EH (cell line): ENCODE measurements at places on chromosomes 2 and 18.

DNA sequence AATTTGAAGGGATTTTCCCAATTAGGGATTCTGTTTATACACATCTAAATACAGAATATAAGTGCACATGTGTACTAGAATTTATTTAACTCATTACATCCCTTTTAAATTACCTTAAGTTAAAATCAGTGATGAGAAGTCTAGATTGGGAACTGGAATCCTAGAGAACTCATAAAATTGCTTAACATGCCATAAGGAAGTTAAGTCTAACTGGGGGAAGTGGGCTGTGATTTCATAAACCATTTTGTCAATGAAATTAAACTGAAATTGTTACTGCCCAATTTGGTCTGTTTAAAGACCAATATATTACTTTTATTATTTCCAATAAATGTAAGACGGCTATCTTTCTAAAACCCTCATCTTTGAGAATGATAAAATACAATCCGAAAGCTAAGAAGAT is 72.3 kb upstream of the CD226 start:
- no peak for DNase-seq

DNA sequence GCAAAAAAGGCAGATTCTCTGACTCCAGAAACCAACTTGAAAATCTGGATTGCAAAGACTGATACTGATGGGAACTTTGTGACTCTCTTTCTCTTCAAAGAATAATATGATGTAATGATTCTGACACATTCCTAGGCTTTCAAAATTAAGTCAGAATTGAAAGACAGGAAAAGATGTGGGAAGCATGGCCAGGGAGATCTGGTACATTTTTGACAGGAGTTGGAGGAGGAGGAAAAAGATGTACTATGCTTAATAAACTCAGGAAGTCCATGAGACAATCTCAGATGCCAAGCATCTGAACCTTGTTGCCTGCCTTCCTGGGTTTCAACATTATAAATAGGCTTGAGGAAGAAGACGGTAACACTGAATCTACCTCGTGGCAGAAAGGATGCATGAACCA is 34.2 kb downstream of the KLF7 start:
- DNase-seq: no peak

GRCh38 chr2:121336528-121337294 is 51.7 kb upstream of the TFCP2L1 start:
- no peak for DNase-seq

DNA sequence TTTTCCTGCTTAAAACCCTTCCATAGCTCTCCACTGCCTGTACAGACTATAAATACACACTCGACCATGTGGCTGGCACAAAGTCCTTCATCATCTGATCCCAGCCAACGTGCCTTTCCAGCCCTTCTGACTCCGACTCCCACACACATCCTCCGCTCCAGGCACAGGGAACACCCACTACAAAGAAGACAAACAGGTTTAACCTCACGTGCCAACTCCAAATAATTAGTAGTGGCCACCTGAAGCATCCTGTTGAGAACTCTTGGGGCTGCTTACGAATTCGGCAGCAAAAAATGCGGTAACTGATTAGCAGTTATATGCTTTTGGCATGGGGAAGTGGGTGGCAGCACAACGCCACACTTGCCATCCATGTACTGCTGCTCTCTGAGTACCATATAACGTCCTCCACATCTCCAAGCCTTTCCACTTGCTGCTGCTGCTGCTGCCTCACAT is 12.1 kb downstream of the SPIRE1 start:
- no peak for DNase-seq

- no peak for DNase-seq
Measured at GRCh38 chr2:234355021-234355720, 141.7 kb downstream of the ARL4C start.

GRCh38 chr2:36343606-36344005 is 12.0 kb upstream of the CRIM1 start:
- peak; percentile 59 for DNase-seq

DNA sequence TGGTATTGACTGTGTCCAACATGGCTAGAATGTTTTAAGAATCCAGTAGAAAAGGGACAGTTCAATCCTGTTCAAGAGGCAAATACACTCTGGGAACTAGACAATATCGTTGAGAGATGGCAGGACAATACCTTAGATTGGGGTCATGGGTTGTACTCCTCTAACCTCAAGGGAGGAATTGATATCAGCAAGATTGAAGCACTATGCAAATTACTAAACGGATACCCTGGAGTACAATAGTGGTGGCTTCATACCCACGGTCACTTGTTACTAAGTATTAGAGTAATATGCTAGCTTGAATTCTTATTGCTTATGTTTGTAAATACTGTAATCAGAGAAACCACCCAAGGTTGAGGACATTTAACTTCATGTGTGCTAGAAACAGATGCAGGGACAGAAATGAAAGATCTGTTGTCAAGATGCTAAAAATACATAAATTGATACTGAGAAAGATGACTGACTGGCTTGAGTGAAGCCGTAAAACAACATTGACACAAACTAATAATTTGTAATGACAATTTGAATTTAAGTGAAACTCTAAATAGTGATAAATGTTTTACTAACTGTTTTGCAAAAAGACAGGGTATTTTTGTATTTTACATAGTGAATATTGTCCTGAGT is 73.3 kb downstream of the KCNJ3 start:
- DNase-seq: no peak

GRCh38 chr2:45754131-45755010 is 102.9 kb downstream of the PRKCE start:
- no peak for DNase-seq

- DNase-seq: peak; percentile 31
Measured at GRCh38 chr2:219644801-219645480, 17.5 kb downstream of the SLC4A3 start.

GRCh38 chr18:683531-683930 is 26.1 kb downstream of the TYMS start:
- no peak for DNase-seq

GRCh38 chr2:218698885-218699284 is 11.8 kb upstream of the TTLL4 start:
- no peak for DNase-seq

- no peak for DNase-seq
Measured at GRCh38 chr18:30139631-30140287, 902.8 kb downstream of the DSC3 start.

GRCh38 chr2:181861379-181861778 is 30.2 kb upstream of the ITPRID2 start:
- no peak for DNase-seq

- DNase-seq: peak; percentile 98
Measured at GRCh38 chr18:70333757-70334156, 44.9 kb downstream of the SOCS6 start.

DNA sequence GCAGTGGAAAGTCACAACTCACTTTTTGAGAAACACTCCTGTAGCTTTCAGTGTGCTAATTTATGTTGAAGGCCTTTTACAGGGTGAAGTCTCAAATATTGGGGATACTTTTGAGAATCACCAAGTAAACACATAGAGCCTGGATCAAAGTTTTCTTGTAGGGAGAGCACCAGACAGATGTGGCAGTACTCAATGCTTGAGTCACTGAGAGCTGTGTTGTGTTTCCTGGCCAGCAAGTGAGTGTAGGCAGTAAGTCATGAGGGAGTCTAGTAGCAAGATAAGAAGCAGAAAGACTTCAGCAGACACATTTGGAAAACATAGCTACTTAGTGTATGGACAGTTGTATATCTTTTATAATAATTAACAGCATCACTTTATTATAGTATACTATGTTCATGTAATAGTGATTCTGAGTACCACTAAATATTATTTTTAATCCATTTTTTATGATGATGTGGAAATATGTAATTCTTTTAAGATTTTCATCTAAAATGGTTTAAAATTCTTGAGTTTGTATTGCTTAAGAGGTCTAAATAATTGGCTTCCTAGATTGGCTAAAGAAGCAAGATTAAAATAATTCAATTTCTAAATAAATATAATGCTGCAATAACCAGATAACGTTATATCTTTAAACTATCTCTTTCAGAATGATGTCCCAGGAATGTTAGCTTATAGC is 12.8 kb downstream of the PSMD1 start:
- DNase-seq: peak; percentile 18

DNA sequence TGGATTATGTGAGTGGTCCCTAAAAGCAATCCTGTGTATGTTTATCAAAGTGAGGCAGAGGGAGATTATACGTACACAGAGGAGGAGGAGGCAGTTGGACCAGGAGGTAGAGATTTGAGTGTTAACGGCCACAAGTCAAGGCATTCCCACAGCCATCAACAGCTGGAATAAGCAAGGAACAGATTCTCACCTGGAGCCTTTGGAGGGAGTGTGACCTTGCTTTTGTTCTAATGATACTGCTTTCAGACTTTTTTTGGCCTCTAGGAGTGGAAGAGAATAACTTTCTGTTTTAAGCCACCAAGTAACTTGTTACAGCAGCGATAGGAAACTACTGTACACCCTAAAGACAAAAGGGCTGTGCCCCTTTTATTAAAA is 18.1 kb downstream of the LCLAT1 start:
- DNase-seq: no peak

DNA sequence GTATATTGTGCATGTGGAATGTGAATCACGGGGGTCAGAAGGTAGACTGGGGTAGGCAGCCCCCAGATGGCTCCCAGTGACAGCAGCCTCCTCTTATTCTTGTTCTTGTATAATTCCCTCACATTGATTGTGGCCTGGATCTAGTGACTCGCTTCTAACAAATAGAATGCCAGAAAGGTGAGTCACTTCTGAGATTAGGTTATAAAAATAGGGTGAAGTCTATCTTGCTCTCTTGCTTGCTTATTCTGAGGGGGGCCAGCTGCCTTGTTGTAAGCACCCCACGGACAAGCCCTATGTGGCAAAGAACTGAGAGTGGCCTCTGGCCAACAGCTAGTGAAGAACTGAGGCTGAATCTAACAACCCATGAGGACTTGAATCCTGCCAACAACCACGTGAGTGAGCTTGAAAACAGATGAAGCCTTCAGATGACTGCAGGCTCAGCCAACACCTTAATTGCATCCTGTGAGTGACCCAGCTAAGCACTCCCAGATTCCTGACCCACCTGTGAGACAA is 15.6 kb upstream of the RMND5A start:
- DNase-seq: peak; percentile 82

- no peak for DNase-seq
Measured at GRCh38 chr2:11932962-11933361, 186.5 kb downstream of the LPIN1 start.

- peak; percentile 73 for DNase-seq
Measured at GRCh38 chr2:56191617-56192016, 7.8 kb downstream of the CCDC85A start.

DNA sequence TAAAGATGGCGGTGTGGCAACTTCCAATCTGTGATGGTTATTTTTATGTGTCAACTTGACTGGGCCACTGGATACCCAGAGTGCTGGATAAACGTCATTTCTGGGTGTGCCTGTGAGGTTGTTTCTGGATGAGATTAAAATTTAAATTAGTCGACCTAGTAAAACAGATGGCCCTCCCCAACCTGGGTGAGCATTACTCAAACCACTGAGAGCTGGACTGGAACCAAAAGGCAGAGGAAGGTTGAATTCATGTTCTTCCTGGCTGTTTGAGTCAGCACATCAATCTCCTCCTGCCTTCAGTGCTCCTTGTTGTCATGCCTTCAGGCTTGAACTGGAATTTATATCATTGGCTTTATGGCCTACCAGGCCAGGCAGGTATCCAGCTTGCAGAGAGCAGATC is 190.8 kb upstream of the RGPD4 start:
- peak; percentile 63 for DNase-seq

DNA sequence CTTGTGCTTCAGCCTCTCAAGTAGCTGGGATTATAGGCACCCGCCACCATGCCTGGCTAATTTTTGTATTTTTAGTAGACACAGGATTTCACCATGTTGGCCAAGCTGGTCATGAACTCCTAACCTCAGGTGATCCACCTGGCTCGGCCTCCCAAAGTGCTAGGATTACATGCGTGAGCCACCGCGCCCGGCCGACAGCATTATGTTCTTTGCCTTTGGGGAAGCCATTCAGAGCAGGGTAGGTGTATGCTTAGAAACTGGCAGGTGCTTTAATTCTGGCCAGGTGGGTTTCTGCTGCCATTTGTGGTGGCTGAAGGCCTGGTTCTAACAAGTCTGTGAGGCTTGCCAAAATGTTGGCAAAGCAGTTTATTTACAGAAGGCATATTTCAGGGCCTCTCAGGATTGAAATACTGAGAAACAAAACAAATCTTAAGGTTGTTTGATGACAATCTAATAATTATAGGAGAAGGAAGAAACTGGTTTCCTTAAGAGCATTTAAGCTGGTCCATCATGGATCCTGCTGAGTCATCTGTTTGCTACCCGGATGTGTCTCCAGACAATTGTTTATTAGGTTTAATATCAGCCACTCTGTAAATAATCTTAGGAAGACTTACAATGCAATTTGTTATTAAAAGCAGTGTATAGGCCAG is 16.0 kb downstream of the SLC20A1 start:
- DNase-seq: no peak

DNA sequence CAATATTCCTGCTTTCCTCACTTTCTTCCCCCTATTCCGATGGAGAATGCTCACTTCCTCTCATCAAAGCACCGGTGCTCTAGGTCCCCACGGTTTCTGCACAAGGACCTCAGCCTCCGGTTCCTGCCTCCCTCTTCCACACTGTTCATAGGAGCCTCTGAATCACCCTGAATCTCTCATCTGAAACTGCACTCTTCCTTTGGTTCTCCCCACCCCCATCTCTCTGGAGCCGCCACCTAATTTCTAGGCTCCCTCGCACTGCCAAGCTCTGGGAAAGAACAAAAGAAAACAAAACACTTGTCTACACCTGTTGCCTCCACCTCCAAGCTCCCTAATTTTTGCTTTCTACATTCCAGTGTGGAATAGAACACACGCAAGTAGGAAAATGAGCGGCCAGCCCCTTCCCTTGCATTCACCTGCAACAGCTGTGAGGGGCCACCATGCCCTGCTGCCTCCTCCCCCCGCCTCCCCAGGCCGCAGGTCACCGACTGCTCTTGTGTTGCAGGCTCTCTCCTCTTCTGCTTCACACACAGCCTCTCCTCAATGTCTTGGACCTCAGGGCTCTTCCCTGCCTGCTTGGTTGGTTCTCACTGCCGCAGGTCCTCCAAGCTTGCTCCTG is 9.6 kb downstream of the FBXO15 start:
- DNase-seq: no peak

- DNase-seq: peak; percentile 48
Measured at GRCh38 chr2:170052151-170052550, 125.8 kb upstream of the MYO3B start.
